ENCODE measurements at places on chromosomes 2 and 18.

- DNase-seq: no peak
These were observed 12.3 kb downstream of the CEP192 start for GRCh38 chr18:13003466-13003896.

DNA sequence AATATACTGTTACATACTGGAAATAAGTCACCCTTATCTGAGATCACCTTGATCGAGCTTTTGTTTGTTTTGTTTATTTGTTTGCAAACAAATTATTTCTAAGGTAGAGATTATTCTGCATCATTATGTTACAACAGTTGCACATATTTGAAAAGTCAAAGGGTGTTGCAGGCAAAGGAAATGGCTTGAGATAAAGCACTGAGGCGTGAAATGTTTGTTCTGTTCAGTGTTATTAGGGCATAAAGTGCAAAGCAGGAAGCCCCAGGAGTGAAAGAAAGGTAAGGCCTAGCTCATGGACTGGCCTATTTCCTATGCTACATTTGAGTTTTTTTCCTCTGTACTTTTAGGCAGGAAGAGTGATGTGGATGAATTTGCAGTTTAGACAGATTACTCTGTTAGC is 1815.6 kb upstream of the LRRTM1 start:
- DNase-seq: no peak

DNA sequence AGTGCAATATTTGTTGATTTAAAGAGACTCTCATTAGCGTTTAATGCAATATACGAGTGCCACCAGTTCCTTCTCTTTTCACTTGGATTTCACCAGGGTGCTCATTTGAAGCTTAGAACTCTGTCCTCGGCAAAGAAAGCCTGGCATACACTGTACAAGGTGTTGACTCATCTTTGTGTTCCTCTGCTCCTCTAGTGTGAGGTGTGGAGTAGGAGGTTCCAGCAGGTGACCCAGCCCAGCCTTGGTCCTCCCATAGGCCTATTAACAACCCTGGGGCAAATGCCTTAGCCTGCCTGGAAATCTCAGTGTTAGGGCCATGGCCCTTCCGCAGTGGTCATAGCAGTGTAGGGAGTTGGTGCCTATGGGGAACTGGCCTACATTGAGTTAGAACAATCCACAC is 20.1 kb downstream of the BCL2L11 start:
- no peak for DNase-seq

GRCh38 chr18:79563949-79564348 is 115.7 kb upstream of the CTDP1 start:
- DNase-seq: no peak

- DNase-seq: peak; percentile 31
These were observed 38.6 kb upstream of the NOTO start for GRCh38 chr2:73163483-73164367.

- DNase-seq: no peak
These were observed 104.9 kb upstream of the LYPD6 start for GRCh38 chr2:149225446-149225845.

- DNase-seq: no peak
These were observed 10.0 kb upstream of the OTX1 start for GRCh38 chr2:63040586-63040985.

DNA sequence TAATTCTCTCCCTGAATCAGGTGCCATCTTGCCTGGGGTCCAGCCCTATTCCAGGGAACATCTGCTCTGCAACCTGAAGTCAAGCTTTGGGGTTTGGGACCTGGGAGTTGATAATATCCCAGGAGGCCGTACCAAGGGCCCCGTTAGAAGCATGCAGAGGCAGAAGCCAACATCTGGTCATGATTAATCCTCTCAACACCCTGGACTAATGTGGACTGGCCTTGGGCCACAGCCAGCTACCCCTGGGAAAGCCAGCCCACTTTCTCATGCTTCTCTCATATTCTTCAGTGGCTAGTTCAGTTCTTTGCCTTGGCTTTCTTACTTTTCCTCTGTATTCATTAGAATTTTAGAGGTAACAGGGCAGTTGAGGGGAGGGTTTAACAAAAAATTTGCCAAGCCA is 515.6 kb upstream of the NRP2 start:
- DNase-seq: no peak

- no peak for DNase-seq
These were observed 1.4 kb upstream of the CDC42EP3 start for GRCh38 chr2:37672870-37673184.

- no peak for DNase-seq
These were observed 86.1 kb upstream of the KYNU start for GRCh38 chr2:142791335-142791734.

DNA sequence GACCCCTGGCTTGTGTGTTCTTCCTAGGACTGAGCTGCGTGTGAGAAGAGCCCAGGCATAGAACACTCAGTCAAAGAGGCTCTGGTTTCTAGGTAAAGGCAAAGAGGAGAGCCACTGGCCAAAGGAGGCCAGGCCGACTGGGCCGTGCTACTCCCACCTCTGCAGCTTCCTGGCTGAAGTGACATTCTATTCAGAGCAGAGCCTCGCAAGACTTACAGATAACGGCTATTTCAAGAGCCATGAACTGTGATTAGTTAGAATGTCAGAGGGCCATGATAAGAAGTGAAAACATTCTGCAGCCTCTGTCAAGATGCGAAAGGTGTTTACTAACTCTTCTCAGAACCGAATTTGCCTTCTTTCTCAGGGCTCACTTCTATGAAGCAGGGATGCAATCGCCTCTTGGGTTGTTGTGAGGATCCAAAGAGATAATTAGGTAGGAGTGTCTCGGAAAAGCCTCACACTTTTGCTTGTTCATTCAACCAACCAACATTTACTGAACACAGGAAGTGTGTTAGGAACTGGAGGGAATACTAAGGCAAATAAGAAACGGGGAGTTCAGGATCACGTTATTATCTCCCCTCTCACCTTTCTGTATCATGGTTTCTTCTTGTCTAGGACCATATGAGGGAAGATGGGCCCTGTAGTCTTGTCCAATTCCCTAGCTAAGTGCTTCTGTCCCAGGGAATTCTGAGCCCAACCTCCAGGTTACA is 3.4 kb upstream of the DNAJC5G start:
- no peak for DNase-seq

DNA sequence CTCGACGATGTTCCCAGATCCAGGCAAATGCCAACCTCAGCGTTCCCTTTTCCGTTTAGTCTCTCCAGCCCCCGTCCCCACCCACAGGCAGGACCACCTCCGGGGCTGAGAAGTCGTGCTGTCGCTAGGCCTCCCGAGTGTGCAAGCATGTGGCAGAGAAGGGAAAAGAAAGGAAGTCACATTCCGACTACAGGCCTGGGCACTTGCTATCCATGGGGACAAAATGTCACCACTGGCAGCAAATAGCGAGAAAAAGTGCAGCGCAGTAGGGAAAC is 420 bp downstream of the PIGN start:
- no peak for DNase-seq

GRCh38 chr2:9191041-9191481 is 15.6 kb upstream of the ASAP2 start:
- DNase-seq: no peak

DNA sequence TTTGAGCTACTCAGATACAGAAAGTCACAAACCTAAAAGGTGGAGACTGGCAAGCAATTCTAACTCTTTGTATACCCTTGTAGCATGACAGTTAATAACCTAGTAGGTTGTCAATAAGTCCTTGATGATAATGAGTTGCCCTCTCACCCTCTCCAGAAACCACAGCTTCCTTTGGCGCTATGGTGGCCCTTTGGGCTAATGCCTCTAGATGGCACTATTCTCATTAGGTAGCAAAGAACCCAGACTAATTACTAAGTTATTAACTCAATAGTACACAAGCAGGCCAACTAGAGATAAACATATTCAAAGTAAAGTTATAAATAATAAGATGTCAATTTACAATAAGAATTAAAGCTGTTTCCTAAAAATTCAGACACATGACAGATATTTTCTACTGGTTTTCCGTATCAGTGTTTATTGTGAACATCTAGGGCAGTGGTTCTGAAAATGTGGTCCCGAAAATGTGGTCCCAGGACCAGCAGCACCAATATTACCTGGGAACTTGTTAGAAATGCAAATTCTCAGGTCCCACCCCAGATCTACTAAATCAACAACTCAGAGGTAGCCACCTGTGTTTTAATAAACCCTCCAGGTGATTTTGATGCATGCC is 41.1 kb downstream of the LDAH start:
- no peak for DNase-seq

DNA sequence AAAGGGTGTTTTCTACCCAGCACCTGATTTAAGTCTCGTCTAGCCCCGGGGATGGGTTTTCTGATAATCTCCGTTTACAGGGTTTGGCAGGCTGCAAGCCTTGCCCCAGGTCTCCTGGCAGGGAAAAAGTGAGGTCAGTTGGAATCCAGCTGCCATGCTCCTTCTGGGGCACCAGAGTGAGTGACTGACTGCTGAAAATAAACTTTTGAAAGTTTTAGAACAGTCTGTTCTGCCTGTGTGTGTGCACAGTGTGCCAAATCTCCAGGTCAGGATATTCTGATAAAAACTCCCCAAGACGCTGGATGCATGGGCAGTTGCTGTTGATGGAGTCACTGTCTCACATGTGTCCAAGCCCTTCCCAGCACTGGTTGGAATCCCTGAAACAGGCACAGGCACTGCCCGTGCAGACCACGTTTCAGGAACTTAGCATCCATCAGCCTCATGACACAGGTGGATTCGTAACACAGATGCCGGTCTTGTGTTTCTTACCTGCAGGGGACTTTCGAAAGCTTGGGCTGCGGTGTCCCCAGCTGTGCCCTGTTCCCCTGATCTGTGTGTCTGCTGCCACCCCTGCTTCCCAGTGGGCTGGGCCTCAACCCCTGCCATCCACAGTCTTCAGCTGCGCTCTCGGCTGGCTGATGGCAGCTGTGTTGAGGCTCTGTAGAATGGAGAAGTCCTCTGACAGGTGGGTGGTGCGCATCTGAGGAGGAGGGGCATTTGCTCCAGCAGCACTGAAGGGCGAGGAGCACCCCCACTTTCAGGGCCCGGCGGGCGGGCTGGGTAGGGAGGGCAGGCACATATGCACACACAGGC is 65.0 kb downstream of the SH3RF3 start:
- DNase-seq: no peak

GRCh38 chr2:17517481-17518211 is 594 bp downstream of the RAD51AP2 start:
- DNase-seq: no peak

GRCh38 chr2:134359367-134360081 is 105.7 kb downstream of the MGAT5 start:
- no peak for DNase-seq

GRCh38 chr2:50564766-50565165 is 467.2 kb downstream of the NRXN1 start:
- DNase-seq: no peak

DNA sequence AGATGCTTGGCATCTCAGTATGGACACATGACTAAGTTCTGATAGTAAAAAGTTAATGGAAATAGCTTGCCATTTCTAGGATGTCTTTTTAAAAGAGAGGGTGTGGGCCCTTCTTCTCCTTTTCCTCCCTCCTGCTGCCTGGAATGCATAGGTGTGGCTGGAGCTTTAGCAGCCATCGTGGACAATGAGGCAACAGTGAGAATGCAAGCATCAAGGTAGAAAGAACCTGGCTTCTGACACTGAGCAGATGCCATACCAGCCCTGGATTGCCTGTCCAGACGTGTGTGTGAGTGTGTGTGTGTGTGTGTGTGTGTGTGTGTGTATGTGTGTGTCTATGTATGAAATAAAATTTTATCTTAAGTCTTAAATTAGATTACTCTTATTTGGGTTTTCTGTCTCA is 660.1 kb downstream of the XIRP2 start:
- DNase-seq: no peak

DNA sequence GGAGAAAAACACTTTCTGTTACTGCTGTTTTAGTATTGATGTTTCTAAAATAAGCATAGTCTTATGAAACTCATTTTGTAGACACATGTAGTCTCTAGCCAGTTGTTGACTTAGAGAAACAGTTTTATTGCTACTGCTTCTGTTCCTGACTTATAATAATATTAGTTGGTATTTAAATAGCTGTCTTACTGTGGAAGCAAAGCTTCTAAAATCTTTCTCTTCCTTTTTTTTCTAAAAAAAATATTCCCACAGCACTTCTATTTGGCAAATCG is 121.8 kb downstream of the MTX2 start:
- no peak for DNase-seq

DNA sequence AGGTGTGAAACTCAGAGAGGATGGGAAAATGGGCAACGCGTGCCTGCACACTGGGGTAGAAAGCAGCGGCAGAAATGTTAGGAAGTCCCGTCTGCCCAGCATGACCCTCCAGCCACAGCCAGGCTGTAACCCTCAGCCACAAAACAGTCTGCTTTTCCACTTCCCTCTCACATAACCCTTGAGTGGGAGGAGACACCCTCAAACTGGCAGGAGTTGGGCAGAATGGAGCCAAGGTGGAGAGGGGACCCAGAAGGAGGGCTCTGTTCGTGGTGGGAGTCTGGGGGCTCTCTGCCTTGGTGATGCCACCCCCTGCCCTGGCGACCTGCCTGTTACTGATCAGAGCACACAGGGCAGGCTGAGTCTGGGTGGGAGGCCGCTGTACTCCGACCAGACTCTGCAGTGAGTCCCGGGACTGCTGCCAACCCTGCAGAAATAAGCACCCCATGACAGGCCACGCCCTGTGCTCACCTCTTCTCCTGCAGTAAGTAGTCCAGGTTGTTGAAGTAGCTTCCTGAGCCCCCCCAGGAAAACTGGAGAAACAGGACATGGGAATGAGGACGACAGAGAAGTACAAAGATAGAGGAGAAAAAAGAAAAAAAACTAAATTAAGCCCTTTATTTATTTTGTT is 16.0 kb downstream of the FAM178B start:
- DNase-seq: no peak

- no peak for DNase-seq
These were observed 114.6 kb downstream of the MAPK4 start for GRCh38 chr18:50674307-50674980.

GRCh38 chr2:18991177-18992168 is 366.9 kb downstream of the OSR1 start:
- no peak for DNase-seq

DNA sequence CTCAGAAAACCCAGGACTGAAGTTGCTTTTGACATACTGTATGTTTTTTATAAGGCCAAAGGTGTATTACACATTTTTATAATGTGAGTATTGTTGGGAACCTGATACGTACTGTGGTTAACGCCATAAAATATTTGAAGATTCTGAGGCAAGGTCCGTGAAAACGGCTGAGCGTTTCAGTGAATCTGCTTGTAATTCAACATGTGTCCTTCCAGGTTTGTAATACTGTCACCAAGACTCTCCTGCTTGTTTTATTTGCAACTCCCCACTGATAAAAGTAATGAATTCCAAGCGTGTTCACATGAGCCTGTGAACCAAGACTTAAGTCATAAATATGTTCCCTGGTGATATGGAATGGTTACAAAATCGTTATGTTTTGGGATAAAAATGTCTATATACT is 23.9 kb upstream of the FRZB start:
- no peak for DNase-seq

- no peak for DNase-seq
These were observed 319.0 kb downstream of the STK39 start for GRCh38 chr2:167928434-167928833.
